ENCODE measurements at places on chromosomes 2 and 18.

- no peak for DNase-seq
Observed at GRCh38 chr2:124535816-124536215, 510.7 kb downstream of the CNTNAP5 start.

DNA sequence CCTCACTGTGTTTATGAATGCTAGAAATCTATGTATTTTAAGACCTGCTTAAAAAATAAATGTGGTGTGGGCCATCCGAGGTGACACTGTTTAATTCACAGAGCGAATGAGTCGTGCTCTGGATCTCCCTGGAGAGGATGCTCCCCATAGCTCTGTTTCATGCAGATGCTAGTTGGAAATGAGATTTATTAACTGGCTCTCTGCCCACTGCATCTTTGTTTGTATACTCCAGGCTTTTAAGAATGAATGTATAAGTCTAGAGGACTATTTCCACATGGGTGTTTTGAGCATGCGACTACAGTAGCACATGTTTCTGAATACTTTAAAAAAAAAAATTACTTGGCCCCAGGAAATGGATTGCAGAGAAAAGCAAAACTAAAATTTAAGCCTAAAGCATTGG, 3.9 kb downstream of the MAPRE2 start:
- DNase-seq = peak; percentile 56

GRCh38 chr2:232728785-232729184, 31.7 kb downstream of the GIGYF2 start:
- no peak for DNase-seq

DNA sequence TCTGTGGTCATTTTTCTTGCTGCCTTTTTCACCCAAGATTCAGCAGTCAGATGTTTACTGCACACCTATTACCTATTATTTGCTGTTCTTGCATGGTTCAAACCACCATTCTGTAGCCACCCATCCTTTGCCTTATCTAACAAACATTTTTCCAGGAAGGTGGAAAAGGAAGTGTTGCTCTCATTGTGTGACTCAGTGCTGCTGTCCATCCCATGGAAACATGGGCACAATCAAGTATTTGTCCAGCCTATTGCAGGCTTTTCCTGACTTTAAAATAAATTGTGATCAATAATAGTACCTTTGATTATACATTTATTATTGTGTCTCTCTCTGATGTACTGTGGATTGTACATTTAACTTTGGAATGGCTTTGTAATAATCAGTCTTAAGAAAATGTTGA, 53.2 kb downstream of the USP14 start:
- no peak for DNase-seq

GRCh38 chr2:229825476-229825875, 96.3 kb downstream of the TRIP12 start:
- no peak for DNase-seq

DNA sequence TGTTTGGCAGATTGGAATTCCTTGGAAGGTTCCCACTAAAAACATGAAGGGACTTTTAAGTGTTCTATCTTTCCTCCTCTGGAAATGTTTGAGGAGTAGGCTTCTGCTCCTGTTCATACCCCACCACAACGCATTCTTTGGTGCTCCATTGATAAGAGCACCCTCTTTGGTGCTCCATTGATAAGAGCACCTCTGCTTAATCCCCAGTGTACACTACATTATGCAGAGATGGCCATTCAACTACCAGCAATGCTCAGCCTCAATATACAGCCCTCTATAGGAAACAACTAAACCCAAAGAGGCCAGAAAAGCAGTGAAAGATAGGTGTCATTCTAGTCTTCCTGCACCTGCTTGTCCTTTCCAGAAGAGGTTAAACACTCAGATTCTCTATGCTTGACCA, 1.8 kb upstream of the CHAC2 start:
- DNase-seq = no peak

DNA sequence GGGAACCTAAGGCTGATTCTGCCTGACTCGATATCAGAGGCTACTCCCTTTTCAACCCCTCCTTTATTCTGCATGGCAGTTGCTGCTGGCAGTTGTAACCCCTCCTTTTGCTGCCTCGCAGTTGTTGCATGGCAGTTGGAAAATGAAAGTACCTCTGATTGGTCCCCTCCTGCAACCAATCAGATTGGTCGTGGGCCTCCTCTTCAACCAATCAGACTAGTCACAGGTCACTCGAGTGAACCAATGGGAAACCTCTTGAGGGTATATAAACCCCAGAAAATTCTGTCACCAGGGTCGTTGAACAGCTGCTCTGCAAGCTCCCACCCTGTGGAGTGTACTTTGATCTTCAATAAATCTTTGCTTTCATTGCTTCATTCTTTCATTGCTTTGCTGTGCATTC, 294.3 kb upstream of the SLC8A1 start:
- DNase-seq = no peak

- DNase-seq = peak; percentile 67
Observed at GRCh38 chr2:178194600-178195389, 483 bp downstream of the OSBPL6 start.

- DNase-seq = no peak
Observed at GRCh38 chr2:168495524-168495923, 39.5 kb downstream of the CERS6 start.

DNA sequence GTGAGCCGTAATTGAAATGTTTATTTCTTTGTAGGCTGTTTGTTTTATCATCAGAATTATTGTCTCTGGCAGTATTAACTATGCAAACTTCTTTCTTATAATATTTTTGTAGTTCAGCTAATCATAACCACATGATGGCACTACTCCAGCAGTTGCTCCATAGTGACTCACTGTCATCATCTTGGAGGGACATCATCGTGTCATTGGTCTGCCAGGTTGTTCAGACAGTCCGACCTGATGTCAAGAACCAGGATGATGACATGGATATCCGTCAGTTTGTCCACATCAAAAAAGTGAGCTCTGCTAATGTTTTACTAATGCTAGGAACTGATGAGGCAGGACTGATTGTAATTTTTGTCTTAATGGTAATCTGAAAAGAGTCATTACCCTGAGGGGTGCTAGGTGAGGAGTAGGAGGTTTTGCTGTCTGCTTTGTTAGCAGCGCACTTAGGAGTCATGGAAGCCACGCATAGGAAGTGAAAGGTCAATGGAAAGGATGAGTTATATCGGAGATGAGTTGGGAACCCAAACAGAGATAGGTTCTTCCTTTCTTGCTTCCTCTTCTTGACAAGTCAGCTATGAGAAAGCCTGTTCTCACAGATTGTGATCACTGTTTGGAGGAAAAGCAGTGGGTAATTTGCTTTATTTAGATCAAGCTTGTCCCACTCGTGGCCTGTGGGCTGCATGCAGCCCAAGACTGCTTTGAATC, 49.2 kb downstream of the PIKFYVE start:
- no peak for DNase-seq

GRCh38 chr2:7557376-7557775, 640.2 kb downstream of the RNF144A start:
- DNase-seq = no peak

DNA sequence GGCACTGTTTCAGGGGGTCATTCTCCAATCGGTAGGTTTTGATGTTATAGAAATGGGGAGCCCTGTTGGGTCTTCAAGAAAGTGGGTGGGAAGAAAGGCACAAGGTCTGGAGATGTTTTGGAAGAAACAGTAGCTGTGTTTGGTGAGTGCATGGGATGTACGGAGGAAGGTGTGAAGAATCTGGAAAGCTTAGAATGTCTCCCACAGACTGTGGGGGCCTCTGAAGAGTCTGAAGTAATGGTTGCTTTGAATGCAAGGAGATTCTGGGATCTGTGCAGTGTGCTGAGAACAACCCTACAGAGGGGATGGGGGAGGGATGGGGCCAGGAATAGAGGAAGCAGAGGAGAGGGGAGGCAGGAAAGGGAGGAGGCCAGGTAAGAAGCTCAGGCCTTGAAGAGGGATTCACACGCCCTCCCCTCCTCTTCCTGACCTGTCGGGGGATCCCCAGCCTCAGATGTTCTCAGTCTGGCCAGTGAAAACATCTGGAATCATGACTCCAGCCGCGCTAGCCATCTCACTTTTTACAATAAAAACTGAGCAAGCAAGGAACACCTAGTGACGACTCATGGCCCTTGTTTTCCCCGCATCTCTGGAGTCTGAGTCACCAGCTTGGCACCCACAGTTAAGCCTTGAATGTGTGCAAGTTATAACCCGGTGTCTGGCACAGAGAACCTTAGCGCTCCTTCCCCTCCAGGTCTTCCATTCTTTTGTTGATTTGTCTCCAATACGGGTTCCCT, 74.2 kb downstream of the SH3BP4 start:
- DNase-seq = no peak

DNA sequence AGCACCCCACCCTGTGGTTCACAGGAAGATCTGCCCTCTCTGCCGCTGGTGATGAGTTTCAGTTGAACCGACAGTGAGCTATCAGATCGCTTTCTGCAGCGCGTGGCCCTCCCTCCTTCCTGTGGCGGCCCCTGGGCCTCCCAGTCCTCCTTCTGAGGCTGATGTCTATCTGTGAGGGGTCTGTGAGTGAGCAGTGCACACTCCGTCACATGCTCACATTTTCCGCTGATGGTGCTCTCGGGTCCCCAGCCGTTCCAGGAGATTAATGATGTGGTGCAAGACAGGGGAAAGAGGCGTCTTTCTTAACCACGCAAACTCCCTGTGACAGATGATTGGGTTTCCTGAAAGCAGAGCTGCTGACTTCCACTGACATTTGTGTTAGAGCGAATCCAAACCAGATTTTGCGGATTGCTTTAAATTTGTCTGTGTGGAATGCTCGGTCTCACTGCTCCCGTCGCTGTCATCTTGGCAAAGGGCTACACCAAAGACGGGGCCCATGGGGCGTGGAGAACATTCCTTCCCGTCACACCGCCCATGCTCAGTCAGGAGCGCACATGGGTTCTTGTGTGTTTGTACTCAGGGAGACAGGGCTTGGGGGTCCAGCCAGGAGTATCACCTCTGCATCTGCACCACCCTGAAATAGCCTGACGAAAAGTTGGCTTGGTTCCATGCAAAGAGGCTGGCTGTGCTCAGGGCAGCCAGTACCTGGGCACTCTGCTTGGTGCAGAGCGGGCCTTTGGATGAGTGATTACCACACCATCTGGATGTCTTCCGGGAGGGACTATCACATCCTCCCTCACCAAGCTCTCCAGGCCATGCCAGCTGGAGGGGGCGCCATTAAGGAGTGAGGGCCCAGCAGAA, 154.7 kb upstream of the HS6ST1 start:
- DNase-seq = no peak

DNA sequence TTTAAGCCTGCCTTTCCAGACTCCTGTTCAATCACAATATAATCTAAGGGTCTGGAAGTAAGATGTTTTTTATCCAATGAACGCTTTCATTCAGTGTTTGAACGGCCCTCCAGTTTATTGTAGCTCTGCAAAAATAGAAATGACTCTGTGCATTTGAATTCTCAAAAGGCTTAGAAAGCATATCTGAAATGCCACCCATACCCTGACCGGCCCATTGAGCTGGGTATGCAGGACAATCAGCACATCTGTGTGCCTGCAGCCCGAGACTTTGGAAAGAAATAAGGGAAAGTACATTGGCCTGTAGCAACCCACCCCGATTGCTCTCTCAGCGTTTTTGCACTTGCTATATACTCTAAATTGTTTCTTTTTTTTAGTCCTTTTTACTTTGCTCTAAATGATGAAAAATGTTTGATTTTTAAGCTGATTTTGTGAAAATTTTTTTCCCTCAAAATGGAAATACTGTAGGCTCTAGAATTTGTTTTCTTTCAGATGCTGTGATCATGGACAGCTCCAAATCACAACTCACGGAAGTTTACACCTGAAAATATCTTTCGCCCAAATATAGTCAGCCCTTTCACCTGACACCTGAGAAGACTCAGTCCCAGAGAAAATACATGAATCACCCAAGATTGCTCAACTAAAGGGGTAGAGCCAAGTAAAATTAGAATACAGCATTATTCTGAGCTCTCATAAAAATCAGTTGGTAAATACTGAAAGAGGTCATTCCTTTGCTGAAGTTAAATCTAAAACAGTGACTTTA, 194.5 kb upstream of the SIX3 start:
- DNase-seq = peak; percentile 46

DNA sequence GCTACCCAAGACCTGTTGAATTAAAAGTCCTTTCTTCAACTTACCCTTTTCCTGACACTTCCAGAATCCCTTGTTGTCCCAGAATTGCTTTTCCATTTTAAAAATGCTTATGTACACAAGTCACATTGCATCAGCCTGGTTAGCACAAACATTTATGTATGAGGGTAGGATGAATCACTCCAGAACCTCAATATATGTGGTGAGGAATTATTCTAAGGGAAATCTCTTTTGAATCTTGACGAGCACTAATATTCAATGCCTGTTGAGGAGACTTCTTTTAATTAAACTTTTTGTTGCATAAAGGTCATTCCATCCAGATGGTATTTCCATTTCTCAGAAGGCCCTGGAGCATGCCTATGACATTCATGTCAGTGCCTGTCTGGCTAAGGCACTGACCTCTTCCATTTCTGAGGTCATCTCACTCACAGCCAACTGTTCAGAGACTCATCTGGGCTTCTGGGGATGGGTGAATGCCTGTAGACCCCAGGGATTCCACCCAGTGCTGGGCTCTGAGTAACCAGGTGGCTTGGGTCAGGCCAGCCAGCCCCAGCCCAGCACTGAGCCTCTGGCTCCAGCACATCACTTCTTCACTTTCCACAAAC, 28.2 kb downstream of the ACMSD start:
- no peak for DNase-seq

- DNase-seq = no peak
Observed at GRCh38 chr2:67041051-67041450, 356.1 kb upstream of the ETAA1 start.
